ENCODE measurements at places on chromosomes 12 and 14.

- no peak for DNase-seq
These were observed 1.7 kb upstream of the KLC1 start for GRCh38 chr14:103627073-103628025.

GRCh38 chr12:64598831-64599230 lies 11.5 kb upstream of the RASSF3 start:
- no peak for DNase-seq

GRCh38 chr12:55850401-55850800 lies 7.7 kb upstream of the MMP19 start:
- DNase-seq = no peak

GRCh38 chr12:116152268-116152667 lies 125.2 kb downstream of the MED13L start:
- DNase-seq = peak; percentile 68

DNA sequence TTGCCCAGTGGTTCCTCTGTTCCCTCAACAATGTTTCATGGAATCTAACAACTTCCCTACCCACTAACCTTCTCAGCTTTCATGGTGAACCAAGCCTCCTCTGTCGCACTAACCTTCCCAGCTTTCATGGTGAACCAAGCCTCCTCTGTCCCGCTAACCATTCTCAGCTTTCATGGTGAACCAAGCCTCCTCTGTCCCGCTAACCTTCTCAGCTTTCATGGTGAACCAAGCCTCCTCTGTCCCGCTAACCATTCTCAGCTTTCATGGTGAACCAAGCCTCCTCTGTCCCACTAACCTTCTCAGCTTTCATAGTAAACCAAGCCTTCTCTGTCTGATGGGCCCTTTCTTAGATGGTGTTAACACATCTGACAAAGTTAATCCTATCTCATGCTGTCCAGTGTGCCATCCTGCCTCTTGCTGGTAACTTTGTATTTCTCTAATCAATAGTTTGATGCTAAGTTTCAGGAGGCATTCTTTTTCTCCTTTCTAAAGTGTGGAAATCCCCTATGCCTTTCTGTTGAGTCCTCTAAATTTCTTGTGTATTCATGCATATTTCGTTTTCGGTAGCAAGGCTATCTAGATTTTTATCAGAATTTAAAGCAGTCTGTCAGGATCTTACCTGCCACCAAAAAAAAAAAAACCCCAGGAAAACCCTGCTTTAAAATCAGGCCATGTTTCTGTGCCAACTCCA lies 26.8 kb upstream of the KCNK13 start:
- DNase-seq = no peak

DNA sequence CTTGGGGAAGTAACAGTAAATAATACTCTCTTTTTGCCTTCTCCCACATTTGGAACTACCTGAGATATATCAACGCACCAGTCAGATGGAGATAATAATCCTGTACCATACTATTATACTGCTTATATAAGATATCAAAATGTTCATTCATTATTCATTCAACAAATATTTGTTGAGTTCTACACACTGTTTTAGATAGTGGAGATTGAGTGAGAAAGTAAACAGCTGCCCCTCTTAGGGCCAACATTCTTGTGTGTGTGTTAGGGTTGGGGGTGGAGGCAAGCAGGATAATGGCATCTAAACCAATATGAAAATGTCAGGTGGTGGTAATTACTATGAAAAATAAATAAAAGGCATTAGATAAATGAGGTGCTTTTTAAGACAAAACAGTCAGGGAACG lies 14.0 kb downstream of the MIS18BP1 start:
- no peak for DNase-seq

GRCh38 chr12:108302403-108303311 lies 36.5 kb downstream of the CMKLR1 start:
- peak; percentile 21 for DNase-seq

DNA sequence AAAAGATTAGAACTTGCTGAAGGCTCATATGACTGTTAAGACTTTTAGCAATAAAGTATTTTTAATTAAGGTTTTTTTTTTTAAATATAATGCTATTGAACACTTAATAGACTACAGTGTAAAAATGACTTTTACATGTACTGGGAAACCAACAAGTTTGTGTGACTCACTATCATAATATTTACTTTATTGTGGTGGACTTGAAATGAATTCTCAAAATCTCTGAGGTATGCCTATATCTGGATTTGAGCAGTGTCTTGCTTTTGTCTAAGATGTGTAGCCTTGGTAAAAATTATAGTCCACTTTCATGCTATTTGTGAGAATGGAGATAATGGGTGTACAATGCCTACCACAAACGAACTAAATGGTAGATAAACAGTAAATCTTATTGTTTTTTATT lies 33.9 kb upstream of the NAV3 start:
- DNase-seq = peak; percentile 80

DNA sequence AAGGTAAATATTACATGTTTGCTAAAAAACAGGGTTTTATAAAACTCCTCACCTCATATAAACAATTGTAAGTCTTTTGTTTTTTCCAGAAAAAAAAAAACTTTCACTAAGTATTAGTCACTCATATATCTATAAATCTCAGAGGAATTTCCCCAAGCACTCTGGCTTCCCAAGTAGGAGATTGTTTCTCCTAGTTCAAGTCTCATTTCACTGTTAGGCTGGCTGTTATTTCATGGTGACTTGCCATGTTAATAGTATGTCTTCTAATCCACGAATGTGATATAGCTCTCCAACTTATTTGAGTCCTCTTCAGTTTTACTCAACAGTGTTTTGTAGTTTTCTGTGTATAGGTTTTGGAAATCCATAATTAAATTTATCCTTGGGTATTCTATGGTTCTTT lies 61.6 kb downstream of the CAPZA3 start:
- DNase-seq = peak; percentile 51

DNA sequence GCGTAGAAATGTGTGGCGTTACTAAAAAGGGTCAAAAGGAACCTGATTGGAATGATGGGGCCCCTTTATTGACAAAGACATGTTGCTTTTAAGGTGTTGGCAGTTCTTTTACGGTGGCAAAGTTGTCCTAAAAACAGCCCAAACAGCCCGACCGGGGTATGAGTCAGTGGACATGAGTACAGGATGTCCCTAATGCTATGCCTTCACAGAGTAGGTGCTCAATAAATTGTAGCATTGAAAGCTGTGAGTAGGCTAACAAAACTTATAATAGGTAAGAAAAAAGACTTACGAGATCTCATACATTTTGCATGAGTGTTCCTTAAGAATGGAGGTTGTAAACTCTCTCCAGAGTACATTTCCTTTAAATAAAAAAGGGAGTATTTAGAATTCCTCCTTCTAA lies 2.6 kb downstream of the ELK3 start:
- DNase-seq = peak; percentile 54

GRCh38 chr14:51328064-51328771 lies 88.2 kb downstream of the TMX1 start:
- peak; percentile 58 for DNase-seq

DNA sequence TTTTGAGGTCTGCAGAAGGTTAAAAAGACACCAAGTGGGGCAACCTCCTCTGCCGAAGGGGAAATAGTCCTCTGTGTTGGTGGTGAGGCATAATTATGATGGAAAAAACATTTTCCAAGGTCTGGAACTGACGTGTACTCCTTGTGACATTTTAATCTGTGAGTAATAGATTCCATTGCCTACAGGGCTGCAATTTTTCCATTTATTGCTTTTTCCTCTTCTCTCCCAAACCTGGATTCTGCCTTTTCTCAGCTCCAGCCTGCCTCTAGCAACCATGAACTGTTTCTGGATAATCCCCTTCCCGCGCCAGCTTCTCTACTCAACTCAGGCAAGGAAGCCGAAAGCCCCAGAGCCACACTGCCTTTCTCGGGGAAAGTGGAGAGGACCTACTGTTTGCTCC lies 230.1 kb upstream of the PLXNC1 start:
- peak; percentile 9 for DNase-seq

- no peak for DNase-seq
These were observed 83.2 kb downstream of the PEBP1 start for GRCh38 chr12:118219106-118219505.

DNA sequence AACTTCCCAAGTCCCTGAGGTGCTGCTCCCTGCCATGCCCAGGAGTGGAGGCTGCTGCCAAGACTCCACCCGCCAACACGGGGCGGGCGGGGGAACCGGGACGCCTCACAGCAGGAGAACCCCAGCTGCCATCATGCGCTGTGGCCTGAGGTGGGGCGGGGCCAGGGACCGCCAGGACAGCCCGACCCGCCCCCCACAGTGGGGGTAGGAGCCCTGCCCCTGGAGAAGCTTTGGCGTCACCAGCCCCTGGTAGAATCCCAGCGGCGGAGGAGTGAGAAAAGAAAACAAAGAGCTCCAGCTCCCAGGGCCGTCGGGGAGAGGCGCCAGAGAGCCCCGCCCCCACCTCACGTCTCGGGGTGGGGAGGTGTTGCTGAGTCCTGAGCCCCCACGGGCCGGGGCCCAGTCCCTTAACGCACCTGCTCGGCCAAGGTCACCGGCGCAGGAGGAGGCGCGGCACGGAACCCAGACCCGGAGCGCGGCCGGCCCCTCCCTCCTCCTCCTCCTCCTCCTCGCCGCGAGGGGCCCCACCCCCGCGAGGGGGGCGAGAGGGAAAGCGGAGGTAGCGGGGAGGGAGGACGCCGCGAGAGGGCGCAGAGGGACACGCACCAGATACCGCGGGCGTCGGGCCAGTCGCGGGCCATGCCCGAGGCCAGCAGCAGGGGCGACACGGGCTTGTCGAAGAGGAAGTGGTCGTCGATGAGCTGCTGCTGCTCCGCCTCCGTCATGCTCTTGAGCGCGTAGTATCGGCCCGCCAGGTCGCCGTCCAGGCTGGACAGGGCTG lies 1.8 kb downstream of the CKB start:
- peak; percentile 69 for DNase-seq

DNA sequence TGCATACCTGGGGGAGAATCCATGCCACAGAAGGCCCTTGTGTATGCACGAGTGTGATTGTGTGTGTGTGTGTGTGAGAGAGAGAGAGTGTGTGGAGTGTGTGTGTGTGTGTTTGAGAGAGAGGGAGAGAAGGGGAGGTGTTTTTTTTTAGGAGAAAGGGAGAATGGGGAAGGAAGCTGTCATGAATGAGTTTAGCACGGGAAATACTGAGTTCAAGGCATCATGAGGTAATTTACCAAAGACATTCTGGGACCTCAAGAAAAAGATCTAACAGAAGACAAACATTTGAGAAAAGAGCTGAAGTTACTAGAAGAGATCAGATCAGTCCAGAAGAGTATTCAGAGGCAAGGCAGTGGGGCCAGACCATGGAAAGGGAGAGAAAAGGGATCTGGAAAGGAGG lies 157.1 kb downstream of the TTC7B start:
- DNase-seq = no peak

- no peak for DNase-seq
These were observed 29.1 kb downstream of the JDP2 start for GRCh38 chr14:75456997-75457335.

DNA sequence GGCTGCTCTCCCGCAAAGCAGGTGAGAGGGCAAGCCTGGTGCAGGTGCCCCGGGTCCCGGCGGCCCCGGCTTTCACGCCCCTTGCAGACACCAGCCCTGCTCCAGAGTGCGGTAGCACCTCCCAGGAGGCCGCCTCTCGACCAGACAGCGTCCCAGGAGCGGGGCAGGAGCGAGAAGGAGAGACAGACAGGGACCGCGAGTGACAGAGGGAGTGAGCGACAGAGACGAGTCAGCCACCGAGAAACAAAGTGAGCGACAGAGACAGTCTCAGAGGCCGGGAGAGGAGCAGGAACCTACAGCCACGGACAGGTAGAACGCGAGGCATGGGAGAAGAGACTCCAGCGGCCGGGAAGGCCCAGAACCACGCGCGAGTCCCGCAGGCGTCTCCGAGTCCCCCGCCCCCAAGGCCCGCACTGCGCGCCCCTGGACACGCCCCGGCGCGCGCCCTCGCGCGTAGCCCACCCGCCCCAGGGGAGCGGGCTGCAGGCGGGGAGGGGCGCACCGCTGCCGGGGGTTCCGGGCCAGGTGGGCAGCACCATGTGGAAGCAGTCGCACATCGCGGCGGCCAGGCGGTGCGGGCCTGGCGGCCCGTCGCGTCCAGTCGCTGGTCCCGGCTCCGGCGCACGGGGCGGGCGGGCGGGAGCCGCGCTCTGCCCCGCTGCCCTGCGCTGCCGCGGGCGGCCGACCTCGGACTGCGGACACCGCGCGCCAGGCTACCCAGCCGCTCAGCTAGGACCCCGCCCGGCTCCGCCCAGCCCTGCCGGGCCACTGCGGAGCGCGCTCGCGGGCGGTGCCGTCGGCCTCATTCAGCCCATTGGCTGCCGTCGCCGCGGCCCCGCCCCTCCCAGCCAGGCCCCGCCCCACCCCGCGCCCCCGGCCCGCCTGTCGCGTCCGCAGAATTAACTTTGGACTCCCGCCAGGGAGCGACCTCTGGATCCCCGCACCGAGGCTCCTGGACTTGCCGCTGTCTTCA lies at the start of gene AHNAK2:
Gene AHNAK2 (minus strand): TSS at position 694 of the 973 bp plus-strand sequence. CDS start 137 bp downstream, at position 557.
- DNase-seq = peak; percentile 76

DNA sequence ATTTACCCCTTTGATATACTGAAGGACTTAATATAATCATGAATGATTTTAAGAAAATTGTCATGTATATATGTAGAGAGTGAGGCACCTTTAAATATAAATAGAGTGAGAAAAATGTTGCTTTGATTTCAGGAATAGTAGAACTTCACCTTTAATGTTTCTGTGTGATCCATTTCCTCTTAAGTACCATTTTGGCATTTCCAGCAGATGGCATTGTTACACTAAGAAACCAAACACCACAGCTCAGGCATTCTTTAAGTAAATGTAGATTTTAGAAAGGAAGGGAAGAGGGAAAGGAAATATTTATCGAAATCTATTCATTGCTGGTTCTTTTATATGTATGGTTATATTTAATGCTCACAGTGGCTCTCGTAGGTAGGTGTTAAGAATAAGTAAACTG lies 556.7 kb upstream of the FBXO33 start:
- peak; percentile 55 for DNase-seq

DNA sequence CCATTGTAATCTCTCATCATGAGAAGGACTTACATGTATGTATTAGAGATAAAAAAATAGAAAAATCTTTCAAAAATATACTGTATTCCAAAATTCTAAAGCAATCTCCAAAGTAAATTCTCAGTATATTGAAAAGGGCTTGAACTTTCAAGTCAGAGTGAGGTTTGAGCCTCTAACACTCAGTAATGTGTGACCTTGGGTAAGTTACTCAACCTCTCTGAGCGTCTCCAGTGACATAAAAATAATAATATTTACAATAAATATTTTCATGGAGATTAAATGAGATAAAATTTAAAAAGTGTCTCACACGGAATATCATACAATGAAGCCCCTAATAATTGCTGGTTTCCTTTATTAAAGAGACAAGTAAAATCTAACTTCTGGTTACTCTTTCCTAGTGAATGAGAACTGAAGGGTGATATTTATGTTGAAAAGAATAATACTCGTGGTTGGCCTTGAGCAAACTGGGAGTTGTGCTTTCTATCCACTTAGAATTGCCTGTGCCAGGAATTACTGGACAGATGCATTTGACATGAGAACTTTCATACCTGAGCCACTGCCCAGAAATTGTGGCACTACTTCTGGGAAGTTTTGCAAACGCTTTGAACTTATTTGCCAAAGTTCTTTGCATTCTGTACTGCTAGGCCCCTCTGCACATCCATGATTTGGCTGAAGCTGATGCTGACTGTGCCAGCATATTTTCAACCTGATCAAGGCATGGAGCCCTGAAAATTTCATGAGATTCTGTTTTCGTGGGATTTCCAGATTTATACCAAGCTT lies 933.7 kb downstream of the GALC start:
- DNase-seq = peak; percentile 51
